ENCODE measurements at places on chromosomes 5 and 9.

GRCh38 chr5:115494570-115495289 is 49.8 kb downstream of the FEM1C start:
- DNase-seq = no peak

- no peak for DNase-seq
These were observed 813.3 kb upstream of the WWC1 start for GRCh38 chr5:167478188-167478587.

- no peak for DNase-seq
These were observed 413.6 kb downstream of the ELAVL2 start for GRCh38 chr9:23412458-23412857.

DNA sequence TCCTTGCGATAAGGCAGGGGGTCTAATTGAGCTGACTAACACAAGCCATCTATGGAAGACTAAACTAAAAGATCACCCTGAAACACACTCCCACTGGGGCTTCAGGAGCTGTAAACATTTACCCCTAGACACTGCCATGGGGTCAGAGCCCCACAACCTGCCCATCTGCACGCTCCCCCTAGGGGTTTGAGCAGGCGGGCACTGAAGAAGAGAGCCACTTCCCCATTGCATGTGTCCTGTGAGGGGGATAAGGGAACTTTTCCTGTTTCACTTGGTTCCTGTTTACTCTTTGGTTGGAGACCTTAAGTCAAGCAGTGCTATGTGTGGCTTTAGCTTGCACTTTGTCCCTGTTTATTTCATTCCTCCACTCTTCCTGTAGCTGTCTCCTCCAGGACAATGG is 1929.5 kb upstream of the CDH9 start:
- DNase-seq = no peak

- DNase-seq = no peak
These were observed 21.5 kb upstream of the AKNA start for GRCh38 chr9:114409103-114409780.

- DNase-seq = no peak
These were observed 15.4 kb upstream of the ALDOB start for GRCh38 chr9:101450931-101451330.

DNA sequence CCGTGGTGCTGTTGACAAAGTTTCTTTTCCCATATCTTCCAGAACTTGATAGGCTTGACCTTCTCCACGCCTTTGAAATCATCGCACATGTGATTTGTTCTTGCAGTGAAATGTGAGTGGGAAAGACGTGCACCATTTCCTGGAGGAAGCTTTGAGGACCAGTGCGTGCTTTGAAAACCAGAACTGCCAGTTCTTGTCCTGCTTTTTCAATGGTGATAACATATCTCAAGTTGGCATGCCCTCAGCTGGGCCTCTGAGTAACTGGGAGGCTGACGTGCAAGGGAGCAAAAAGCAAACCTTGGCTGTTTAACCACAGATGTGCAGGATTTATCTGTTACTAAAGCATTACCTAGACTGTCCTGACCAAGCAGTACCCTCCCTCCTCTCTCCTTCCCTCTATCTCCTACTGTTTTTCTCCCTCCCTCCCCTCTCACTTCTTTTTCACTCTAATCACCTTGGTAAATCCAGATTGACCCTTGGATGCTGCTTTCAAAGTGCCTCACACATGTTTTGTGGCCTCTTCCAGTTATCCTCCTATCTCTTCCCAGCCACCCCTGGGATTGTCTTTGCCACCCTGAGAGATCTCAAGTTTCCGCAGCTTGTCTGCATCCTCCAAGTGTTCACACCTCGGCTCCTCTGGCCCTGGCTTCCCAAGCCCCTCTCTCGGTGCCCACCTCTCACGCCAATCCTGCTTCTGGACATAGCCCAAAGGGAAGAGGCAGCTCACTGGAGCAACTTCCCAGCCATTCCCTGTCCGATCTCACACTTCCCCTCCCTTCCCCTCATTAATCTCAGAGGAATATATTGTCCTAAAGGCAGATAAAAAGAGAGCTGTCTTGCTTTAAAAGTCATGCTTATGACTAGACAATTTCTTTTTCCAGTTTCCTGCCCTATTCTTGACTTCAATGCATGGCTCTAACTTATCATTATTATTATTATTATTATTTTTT is 198.3 kb downstream of the ERCC6L2 start:
- no peak for DNase-seq

GRCh38 chr5:102483736-102484135 is 15.1 kb downstream of the SLCO6A1 start:
- no peak for DNase-seq

DNA sequence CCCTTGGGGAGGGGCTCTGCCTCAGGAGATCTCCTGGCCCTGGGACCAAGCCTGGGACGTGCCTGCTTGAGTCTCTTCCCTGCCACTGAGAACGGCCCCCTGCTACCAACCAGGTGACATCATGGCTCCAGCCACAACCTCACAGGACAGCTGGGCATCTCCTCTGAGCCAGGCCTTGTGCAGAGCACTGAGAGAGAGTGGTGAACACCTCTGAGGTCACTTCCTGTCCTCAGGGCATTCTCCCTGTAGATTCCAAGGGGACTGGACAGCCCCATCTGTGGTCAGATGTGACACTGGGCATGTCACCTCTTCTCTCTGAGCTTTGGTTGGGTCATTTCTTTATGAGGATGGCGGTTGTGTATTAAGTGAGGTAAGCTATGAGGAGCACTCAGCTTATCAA is 172.0 kb downstream of the MELK start:
- DNase-seq = no peak

GRCh38 chr5:159824188-159825161 is 91.8 kb upstream of the ADRA1B start:
- DNase-seq = no peak

DNA sequence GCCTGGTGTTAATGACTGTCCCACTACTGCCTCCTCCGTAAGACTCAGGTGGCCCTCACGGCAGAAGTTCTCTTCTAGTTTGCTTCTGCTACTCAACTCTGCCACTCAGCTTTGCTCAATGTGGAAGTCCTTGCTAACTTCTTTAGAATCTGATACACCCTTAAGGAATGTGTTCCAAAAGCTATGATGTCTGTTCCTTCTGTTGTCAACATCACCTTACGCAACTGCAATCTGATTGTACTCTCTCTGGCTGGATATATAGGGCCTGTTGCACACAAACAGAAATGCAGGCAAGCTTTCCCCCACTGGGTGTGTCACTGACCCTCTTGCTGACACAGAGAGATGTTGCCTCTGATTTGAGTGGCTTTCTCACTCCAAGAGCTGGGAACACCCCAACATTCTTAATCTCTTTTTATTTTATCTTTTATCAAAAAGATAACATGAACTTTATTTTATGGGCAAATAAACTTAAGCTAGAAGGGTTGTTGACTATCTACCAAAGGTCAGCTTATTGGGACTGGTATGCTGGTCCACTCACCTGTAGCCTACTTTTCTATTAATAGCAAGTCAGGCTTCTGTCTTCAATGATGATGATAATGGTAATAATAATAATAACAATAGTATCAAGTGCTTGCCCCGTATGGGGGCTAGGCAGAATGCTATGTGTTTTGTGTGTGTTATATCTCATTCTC is 25.2 kb downstream of the TMEM252 start:
- no peak for DNase-seq

DNA sequence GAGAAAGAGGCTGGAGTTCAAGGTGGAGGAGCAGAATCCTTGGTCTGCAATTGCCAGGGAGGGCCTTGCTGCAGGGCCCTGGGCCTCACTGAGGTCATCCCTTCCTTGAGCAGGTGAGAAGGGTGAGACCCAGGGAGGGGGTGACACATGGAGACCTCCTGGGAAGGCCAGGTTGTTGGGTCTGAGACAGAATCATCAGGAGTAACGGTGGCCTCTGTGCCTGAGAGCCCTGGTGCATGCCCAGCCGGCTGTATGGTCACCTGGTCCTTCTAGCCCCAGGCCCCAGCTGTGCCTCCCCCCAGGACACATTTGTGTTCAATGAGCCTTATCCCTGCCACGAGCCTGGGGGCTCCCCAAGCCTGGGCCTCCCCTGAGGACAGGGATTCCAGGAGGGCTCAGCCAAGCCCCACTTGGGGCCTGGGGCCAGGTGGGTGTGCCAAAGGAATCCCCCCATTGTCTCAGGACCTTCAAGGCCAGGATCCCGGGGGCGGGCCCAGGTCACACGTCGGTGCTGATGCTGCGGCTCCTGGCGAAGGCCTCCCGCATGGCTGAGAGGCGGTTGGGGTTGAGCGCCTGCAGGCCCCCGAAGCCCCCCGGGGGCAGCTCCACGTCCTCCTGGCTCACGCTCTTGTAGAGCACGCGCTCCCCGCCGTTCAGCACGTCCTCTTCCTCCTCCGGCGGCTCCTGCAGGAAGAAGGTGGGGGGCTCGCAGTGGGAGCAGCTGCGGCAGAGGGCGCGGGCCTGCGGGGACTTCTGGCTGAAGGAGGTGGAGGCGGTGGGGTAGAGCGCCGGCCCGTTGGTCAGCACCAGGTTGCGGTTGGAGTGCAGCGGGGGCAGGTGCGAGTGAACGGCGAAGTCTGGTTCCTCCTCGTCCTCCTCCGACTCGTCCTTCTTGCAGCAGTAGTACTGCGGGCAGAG is 30.4 kb downstream of the FAM163B start:
- no peak for DNase-seq

DNA sequence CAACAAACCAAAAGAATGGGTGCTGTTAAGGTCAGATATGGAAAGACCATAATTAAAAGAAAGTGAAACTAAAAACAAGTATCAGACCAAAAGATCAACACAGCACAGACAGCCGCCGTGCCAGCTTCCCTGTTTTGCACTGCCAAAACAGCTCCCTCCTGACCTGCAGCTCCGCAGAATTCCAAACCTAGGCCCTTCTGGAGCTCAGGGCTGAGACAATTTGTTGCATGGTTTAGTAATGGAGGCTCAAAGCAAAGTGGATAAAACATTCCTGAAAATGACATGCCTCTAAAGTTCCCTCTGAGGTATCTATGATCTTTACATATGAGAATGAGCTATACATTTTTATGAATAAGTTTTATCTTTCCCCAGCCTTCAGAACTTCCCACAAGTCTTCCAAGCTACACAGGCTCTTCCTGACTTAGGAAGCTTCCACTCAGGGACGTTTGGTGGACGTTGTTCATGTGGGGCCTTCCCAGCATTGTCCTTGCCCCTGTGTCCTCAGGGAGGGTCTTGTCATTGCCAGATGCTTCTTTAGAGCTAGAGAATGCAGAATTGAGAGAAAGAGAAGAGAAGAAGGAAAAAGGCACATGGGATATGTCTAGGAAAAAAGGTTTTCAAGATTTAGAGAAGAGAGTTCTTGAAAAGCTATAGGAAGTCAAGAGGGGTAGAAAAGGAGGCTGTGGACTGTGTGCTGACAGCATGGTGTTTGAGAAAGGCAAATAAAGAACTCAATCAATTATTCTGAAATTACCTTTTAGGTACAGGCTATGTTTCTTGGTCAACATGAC is 28.4 kb upstream of the SSBP2 start:
- peak; percentile 12 for DNase-seq

DNA sequence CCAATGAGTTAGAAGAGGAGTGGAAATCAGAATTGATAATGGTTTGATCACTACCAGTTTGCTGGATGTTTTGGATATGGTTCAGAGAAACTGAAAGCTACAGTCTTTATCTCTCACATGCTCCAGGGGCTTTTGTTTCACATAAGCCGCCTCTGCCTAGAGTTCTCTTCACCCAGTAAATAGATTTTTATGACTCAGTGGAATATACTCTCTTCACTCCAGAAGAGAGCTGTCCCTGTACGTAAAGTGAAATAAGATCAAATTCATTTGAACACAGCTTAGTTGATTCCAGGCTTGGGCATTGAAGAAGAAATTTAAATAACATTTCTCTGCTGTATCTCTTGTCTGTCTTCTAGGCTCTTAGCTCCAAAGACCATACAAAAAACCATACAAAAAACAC is 184.9 kb downstream of the TRPM3 start:
- no peak for DNase-seq

DNA sequence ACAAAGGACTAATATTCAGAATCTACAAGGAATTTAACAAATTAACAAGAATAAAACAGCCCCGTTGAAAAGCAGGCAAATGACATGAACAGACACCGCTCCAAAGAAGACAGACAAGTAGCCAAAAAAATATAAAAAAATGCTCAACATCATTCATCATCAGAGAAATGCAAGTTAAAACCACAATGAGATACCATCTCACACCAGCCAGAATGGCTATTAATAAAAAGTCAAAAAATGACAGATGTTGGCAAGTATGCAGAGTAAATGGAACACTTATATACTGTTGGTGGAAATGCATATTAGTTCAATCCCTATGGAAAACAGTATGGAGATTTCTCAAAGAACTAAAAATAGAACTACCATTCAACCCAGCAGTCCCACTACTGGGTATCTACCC is 302.7 kb upstream of the RGMB start:
- no peak for DNase-seq

DNA sequence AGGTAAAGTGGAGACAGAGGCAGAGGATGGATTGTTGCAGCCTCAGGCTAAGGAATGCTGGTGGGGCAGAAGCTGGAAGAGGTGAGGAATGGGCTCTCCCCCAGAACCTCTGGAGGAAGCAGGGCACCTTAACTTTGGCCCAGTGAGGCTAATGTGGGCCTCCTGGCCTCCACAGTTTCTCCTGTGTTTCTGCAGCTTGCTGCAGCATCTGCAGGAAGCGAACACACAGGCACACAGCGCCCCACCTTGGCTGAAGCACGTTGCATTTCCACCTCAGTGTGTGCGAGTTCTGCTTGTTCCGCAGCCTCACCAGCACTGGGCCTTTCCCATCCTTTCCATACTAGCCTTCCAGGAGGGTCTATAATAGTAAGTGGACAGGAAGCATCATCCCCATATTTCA is 27.2 kb upstream of the ASS1 start:
- no peak for DNase-seq

DNA sequence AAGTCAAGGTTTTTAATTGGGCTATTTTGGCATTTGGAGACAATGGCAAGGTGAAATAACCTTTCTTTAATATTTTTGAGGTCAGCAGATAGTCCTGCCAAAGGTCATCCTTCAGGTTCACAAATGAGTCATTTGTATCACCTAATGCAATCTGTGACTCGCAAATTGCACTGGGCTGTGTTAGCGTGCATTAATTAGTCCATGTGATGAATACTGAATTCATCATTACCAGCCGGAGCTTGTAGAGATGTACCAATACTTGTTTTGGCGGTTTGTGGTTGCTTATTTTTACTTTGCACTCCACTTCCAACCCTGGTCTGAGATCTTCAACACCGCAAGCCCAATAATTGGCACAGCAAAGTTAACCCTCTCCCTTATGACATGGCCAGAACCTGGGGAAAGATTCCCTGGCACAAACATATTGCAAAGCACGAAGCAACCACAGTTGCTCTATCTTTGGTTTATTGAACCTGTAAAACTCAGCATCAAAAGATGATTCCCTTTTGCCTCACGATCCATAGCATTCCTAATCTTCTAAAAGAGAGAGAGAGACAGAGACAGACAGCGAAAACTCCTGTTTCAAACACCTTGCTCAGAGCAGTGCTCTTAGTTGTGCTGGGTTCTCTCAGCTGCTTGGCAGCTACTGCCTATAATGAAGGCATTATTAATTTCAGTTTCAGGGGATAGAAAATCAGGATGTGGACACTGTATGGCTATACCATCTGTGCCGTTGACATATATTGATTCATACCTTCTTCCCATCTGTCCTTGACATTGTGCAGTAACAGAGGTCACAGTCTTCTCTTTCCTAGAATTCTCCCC is 178.1 kb downstream of the EBF1 start:
- no peak for DNase-seq

- no peak for DNase-seq
These were observed 629 bp downstream of the CCNH start for GRCh38 chr5:87411973-87412629.
